CD4-positive, alpha-beta T cell (primary cell): ENCODE measurements at places on chromosomes 3 and 15.

DNA sequence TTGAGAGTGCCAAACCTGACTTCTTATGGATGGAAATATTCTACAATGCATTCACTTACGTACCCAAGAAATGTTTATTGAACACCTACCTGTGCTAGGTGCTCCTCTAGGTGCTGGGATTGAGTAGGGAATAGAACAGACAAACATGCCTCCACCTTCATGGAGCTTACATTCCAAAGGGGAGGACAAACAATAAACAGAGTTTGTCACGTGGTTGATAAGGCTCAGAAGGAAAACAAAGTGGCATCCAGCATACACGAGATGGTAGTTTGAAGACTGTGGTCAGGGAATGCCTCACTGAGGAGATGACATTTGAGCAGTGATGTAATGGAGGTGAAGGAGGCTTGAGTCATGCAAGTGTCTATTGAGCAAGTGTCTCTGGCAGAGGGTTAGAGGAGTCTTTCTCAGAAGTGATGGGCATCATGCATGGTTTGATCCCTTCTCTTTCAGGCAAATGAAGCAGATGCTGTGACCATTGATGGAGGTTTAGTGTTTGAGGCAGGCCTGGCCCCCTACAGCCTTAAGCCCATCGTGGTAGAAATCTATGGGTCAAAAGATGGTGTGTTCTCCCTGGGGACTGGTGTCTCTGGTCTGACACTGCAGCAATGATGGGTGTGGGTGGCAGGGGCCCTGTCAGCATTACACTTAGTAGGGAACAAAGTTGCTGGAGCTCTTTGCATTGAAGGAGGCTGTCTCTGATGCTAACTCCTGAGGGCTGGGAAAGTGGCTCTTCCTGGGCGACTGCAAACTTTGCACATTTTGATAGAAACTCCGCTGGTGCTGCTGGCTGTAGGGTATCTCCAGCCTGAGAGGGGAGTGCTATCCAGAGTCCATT lies 29.7 kb upstream of the TOPBP1 start:
- H3K4me3 ChIP-seq: no peak overlapping the region
- H3K27ac ChIP-seq: no peak overlapping the region
- no peaks in the 10 kb centered on the region for H3K27me3 ChIP-seq
- no peak for DNase-seq

- no peak overlapping the region for H3K27ac ChIP-seq
- H3K4me3 ChIP-seq: no peak overlapping the region
- H3K4me1 ChIP-seq: no peaks in the 10 kb centered on the region
Observed at GRCh38 chr15:27826902-27827714, 272.0 kb downstream of the OCA2 start.

DNA sequence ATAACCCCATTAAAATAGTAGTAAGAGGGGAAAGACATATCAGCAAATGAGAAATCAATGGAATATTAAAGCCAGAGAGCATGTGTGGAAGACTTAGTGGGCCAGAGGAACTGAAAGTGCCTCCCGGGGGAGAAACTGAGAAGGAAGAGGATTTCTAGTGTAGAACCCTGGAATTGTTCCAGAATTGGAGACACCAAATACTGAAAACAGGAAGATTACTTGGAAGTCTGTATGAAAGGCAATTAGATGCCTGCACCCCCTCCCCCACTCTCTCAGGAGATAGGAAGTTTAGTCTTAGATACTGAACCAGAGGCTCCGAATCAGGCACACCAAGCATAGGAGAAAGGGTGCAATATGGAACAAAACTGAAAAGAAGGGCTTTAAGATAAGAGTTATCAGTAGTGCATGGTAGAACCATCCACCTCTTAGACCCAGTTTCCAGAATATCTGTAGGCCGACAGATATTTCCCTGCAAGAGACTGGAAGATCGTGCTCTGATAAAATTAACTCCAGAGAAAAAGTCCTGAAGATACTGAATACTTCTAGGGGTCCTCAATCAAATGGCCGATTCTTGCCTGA lies 32.4 kb downstream of the KLHL18 start:
- H3K4me3 ChIP-seq: no peak overlapping the region
- H3K27me3 ChIP-seq: no peaks in the 10 kb centered on the region
- H3K4me1 ChIP-seq: no peaks in the 10 kb centered on the region

- no peaks in the 10 kb centered on the region for H3K36me3 ChIP-seq
- no peak for DNase-seq
- H3K27ac ChIP-seq: no peak overlapping the region
Observed at GRCh38 chr15:40240619-40241221, 1.9 kb downstream of the PAK6 start.

GRCh38 chr3:175146258-175146657 lies 287.1 kb downstream of the NAALADL2 start:
- H3K4me1 ChIP-seq: no peaks in the 10 kb centered on the region
- no peaks in the 10 kb centered on the region for H3K36me3 ChIP-seq
- DNase-seq: no peak

DNA sequence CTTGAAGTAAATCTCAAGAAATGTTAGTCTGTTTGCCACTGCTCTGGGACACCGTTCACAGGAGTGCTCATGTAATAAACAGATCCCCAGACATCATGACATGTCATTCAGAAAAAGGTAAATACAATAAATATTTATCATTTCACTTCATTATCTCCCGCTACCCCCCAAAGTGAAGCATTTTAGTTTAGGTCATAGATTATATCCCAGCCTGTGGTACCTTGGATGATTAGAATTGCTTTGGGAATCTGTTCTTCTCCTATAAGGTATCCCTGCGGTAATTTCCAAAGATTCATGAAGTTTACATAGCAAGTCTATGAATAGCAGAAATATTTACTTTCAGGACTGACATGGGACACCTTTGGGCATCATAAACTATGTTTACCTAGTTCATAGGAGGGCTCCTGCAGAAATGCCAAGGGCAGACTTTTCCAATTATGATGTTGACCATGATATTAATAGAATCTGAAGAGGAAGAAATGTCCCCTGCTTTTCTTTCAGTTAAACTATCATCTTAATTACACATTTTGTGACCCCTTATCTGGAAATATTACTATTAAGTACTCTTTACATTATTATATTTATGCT lies 268.0 kb downstream of the NAALADL2 start:
- H3K27me3 ChIP-seq: no peaks in the 10 kb centered on the region
- H3K27ac ChIP-seq: no peak overlapping the region
- no peaks in the 10 kb centered on the region for H3K4me1 ChIP-seq
- no peak for DNase-seq
- H3K4me3 ChIP-seq: no peak overlapping the region
